ENCODE measurements at places on chromosomes 1 and 21. TPM values are rescaled to one million over a fixed set of nuclear protein-coding genes. Genes with fewer than 3 reads are reported as not detected.
A peak's percentile ranks its signal among the peaks of the same experiment; 100 is the strongest.

DNA sequence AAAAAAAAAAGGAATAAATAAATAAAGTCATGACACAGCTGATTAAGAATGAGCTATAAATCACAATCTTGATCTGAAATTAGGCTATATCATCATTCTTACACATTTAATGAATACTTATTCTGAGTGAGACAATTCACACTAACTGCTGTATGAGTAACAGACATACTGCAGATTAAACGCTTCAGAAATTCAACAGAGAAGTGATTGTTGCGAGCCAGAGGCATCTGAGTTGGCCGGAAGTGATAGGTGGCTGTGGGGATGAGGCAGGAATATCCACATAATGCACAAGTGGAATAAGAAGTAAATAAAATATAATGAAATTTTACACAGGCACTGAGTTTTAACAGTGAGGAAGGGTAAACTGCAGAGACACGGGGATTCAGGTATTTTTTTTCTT, 142.4 kb downstream of the APP start:
- DNase-seq, result no peak

DNA sequence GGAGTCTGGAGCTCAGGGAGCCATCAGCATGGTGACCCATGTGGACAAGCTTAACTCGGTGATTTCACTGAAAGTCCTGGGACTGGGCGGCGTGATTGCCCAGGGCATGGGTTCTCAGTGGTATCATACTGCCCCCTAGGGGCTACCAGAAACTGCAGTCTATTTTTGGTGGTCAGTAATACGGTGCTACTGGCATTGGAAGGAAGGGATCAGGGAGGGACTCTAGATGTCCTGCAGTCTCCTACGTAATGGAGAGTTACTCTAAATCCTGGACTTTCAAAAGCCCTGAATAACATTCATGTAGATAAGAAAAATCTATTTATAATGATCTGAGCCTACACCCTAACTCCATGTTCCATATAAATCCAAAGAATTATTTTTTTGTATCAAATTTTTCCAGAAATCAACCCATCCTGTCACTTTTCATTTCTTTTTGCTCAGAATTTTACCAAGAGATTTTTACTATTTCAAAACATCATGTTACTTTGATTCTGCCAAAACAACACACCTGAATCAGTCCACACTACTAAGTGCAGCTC, 37.3 kb downstream of the PABPC4 start:
- peak; percentile 47 for DNase-seq

DNA sequence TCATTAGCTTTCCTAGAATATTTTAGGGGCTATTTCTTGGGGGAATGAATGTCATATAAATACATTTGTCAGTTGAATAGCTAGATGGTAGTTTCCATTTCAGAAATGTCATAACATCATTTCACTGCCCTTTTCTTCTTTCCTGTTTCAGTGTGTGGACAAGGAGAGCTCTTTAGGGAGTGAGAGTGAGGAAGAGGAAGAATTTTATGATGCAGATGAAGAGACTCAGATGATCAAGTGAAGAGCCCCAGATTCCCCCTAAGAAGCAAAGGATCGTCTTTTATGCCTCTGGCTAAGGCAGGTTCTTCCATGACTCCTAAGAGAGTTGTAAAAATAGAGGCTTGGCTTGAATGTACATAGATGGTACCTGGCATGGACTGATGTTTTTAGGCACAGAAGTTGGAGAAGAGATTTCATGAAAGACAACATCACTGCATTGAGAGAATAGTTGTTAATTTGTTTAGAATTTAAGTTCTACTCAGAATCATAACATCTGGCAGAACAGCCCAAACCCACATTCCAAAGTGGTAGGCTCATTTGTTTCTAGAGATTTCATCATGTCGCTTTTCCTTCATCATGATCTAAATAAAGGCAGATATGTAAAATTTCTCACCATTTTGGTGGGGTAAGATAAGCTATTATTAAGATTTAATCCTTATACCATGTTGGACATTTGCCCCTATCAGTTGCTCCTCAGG, 44.2 kb upstream of the MAB21L3 start:
- DNase-seq, result no peak

GRCh38 chr21:29224006-29224405, 74.7 kb upstream of the BACH1 start:
- DNase-seq, result no peak

The CEP85 gene
- 20.4 TPM for total RNA-seq

- DNase-seq, result no peak
Observed at GRCh38 chr1:23111600-23112535, 56.8 kb downstream of the LUZP1 start.

GRCh38 chr1:184037849-184038591, 492 bp upstream of the COLGALT2 start:
- DNase-seq, result no peak

DNA sequence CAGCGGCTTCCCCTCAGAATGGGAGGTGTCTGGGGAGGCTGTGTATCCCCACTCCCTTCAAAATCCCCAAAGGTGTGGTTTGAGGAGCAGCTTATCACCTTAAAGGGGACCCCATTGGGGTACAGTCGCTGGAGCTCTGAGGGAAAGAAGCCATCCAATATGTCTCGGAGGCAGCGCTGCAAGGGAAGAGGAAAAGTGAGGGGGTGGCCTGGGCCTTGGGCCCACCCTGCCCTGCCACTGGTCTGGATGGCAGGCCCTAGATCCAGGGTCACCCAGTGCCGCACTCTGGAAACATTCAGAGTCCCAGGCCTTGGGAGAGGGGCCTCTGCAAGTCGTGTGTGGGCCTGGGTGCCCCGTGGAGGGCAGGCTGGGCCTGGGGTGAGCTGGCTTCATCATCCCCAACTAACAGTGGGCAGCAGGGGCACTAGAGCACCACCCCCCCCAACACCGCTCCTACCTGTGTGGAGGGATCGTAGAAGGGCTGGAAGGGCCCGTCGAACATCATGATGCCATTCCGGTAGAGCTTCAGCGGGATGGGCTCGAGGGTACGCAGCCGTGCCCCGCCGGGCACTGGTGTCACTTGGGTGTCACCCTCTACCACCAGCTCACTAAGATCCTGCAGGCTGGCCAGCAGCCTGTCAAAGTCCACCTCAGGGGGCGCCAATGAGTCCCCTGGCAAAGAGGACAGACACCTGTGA, 5.6 kb downstream of the SH3BGRL3 start:
- DNase-seq, result no peak

DNA sequence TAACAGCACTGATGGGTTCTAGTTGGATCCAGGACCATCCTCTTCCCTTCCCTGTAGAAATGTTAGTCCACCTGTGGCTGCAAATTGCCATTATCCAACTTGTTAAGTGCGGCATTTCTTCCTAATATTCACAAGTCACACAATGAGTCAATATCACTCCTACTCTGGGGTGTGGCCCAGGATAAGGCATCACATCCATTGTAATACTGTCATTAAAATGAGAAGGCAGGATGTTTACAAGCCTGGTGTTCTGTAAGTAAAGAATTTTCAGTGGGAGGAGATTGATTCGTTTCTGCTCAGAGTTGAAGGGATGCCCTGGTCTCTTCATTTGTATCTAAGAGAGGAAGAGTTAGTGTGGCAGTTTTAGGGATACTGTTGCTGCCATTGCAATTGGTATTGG, 18.1 kb upstream of the ARHGAP29 start:
- no peak for DNase-seq

The PRAMEF6 gene
- total RNA-seq, result not detected

The MAPKAPK2 gene
- 72.8 TPM for total RNA-seq

The HMGCL gene
- total RNA-seq, result 36.3 TPM

DNA sequence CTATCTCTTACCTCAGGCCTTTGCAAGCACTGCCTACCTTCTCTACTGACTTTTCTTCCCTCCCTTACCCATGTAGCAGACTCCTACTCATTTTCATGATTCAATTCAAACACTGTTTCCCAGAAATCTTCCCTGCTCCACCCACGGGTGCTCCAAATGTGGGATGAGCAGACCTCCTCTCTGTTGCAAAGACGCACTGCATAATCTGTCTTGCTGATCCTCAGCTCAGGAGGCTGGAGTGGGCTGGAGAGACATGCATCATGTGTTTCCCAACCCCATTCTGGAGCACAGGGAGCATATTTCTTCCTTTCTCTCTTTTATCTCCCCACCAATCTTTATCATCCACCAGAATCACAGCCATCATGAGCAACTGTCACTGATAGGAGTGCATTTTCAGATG, 459.9 kb upstream of the NFIA start:
- DNase-seq, result no peak

DNA sequence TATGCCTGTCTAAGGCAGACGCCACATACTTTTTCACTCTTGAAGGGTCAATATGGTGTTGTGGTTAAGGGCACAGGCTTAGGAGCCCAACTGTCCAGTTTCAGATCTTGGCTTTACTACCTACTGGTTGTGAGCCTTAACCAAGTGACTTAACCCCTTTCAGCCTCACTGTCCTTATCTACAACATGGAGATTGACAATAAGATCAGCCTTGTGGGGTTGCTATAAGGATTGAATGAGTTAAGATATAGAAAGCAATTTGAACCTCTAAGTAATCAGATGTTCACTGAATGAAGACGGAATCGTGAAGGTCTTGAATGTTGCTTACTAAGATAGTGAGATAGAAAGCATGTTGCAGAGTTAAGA, 121.3 kb upstream of the JUN start:
- no peak for DNase-seq

GRCh38 chr1:68087184-68087583, 36.8 kb upstream of the DIRAS3 start:
- DNase-seq, result no peak

DNA sequence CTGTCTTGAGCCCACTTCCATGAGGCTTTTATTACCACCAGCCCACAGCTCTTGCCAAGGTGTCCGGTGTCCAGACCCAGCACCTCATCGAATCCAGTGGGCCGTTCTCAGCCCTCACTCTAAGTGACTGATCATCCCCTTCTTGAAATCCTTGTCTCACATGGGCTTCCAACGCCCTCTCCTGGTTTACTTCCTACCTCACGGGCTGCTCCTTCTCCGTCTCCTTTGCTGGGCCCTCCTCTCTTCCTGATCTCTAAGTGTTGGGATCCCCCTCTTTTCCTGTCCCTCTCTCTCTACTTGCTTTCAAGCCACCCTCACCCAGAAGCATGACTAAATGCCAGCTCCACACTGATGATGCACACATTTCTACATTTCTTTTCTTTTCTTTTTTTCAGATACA, 9.0 kb upstream of the RHBG start:
- DNase-seq, result no peak

DNA sequence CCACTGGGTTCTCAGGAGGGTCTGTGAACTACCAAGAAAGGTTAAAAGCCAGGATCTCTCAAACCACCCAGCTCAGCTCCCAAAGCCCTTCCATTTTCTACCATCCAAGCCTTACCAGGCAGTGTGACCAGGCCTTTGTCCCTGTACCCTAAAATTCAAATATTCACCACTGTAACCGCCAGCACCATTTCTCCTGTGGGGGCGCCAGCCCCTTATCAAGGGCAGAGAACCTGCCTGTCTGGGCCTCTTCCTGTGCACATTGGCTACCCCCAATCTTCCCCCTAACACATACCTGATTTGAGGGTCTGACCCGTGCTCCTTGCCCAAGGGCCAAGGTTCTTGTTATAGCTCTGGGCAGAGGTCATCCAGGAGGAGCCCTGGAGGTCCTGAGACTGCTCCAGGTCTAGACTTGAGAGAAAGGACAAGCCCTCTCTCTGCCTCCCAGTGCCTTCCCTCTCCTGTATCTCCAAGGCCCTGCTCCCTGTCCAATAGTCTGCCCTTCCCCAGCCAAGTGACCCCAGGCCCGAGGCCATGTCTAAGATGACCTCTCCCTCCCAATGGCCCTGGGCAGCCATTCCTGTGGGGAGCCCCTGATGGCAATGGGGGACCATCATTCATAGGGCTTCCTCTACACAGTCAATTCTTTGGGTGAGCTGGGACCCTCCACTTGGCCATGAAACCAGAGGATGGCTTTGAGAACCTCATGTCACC, 78.5 kb downstream of the FHAD1 start:
- DNase-seq, result no peak

The EXO1 gene
- 0.44 TPM for total RNA-seq

DNA sequence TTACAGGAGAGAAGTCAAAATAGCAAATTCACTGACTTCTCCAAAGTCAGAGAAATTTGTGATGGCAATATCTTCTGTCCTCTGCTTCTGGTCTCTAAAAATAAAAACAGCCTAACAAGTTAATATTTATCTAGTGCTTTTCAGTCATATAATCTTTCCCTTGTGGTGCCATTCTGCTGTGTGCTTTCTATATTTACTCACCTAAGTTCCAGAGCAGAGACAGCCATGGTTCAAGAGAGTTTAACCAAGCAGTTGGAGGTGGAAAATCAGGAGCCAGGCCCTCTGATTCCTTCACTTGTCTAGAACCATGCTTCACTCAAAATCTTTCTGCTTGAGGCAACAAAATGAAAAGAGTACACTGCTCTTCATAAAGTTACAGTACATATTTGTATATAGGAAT, 39.3 kb downstream of the BRINP2 start:
- no peak for DNase-seq

GRCh38 chr21:33350676-33351075, 25.9 kb downstream of the IFNAR1 start:
- peak; percentile 25 for DNase-seq

The ELK4 gene
- total RNA-seq, result 194 TPM

GRCh38 chr1:32899586-32900296, 1.4 kb downstream of the TMEM54 start:
- DNase-seq, result no peak

The TSHB gene
- total RNA-seq, result not detected

The TMEM240 gene
- total RNA-seq, result 2.8 TPM

- DNase-seq, result no peak
Observed at GRCh38 chr1:8145545-8146202, 119.6 kb upstream of the ERRFI1 start.

- no peak for DNase-seq
Observed at GRCh38 chr1:47783638-47784496, 213.3 kb downstream of the TRABD2B start.

The ZBTB18 gene
- 62.8 TPM for total RNA-seq

The SLC26A9 gene
- total RNA-seq, result not detected

The LCE1F gene
- total RNA-seq, result not detected

DNA sequence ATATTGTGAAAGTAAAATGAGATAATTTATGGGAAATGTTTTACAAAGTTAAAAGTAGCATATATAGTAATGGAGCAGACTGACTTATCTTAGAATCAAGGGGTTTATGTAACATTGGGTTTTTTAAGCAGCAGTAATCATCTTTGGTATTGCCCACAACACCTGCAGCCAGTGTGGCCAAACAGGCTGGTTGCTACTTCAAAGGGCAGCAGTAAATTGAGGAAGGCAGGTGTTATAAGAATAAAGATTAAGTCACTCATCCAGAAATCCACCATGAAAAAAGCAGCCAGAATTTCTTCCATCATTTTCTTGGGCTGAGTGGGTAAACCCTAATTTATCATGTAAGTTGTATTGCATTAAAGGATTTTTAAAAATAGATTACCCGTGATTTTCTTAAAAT, 16.7 kb downstream of the DYNLT5 start:
- DNase-seq, result no peak

DNA sequence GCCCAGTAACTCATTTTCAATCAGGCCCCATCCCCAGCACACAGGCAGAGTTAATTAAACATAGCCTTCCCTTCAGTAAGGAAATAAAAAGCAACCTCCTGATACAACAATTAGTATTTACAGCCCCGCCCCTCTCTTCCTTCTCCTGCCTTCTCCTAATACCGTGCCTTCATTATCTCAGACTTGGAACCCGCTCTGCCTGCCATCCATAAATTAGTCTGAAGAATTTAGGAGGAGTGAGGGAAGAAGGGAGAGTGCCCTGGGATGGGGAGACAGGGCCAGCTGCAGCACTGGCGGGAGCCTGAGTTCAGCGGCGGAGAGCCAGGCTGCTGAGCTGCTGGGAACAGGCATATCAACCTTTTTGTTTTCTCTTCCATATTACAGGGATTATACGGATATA, 172.8 kb downstream of the ACTL8 start:
- no peak for DNase-seq

All from CD4-positive, alpha-beta memory T cell (primary cell).